ENCODE measurements at places on chromosomes 4 and X.

DNA sequence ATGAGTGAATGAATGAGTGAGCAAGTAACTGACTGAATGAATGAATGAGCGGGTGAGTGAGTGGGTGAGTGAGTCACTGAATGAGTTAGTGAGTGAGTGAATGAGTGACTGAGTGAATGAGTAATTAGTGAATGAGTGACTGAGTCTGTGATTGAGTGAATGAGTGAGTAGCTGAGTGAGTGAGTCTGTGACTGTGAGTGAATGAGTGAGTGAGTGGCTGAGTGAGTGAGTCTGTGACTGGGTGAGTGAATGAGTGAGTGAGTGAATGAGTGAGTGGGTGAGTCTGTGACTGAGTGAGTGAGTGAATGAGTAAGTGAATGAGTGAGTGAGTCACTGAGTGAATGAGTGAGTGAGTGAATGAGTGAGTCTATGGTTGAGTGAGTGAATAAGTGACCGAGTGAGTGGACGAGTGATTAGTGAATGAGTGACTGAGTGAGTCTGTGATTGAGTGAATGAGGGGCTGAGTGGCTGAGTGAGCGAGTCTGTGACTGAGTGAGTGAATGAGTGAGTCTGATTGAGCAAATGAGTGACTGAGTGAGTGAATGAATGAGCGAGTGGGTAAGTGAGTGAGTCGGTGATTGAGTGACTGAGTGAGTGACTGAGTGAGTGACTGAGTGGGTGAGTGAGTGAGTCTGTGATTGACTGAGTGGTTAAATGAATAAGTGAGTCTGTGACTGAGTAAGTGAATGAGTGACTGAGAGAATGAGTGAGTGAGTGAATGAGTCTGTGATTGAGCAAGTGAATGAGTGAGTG is 223.0 kb upstream of the PSAPL1 start:
- no peak for DNase-seq

GRCh38 chr4:139453041-139453370 is 915 bp upstream of the RAB33B start:
- peak; percentile 79 for DNase-seq

DNA sequence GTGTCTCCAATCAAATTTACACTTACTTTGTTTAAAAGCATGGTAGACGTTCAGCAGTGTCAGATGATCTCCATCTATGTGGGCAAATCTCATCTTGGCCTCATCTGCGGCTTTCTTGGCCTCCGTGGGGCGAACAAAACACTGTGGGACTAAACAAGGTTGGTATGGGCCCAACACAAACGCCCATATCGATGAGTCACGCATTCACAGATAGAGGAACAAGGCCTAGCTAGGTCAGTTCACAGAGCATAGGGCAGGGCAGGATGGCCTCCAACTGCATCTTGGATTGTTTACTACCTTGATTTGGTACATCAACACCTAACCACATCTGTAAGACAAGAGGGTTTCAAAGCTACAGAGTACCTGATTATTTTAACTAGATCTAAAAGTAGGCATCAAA is 47.3 kb downstream of the DHX15 start:
- no peak for DNase-seq

- peak; percentile 61 for DNase-seq
Measured at GRCh38 chrX:11757719-11758399, at the start of gene MSL3. Gene MSL3, plus strand, starts transcription at chrX:11758237. Its CDS starts 27 bp downstream, at chrX:11758264.

DNA sequence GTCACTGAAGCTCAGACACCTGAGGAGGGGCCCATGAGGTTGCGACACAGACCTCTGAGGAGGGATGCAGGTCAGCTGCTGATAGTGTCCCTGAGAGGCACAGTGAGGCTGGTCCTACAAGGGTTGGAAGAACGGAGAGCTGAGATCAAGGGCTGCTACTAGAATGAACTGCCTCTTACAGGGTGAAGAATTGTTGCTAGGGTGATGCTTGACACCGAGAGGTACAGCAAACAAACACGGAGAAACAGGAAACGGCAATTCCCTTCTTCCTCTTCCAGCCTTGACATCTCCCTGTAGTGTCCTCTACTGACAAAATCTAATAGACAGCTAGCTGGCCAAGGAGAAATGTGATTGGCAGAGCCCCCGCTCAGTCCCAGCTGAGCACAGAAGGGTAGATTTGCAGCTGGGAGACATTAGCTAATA is 11.8 kb upstream of the HPGDS start:
- no peak for DNase-seq
